ENCODE measurements at places on chromosomes 7 and 10.

DNA sequence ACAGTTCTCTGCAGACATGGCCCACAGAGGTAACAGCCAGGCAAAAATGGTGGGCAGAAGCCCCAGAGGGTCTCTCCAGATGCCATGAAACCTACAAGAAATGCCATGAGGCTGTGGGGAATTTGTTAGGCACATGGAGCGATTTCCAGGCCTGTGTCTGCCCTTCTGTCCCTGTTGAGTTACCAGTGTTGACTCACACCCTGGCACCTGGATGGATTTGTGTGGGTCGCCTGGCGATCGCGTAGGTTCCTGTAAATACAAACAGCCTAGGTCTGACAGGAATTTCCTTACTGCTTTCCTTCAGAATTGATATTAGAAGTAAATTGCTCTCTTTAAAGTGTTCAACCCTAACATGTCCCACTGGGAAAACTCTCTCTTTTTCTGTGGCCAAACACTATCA, 164.9 kb upstream of the EEPD1 start:
- no peak for DNase-seq

GRCh38 chr7:27647046-27647445, 15.6 kb downstream of the HIBADH start:
- no peak for DNase-seq

- no peak for DNase-seq
Measured at GRCh38 chr10:123402656-123403055, 248.5 kb downstream of the BUB3 start.

- DNase-seq, result no peak
Measured at GRCh38 chr10:82497439-82497838, 622.4 kb downstream of the NRG3 start.

- DNase-seq, result no peak
Measured at GRCh38 chr10:99698504-99699080, 33.3 kb downstream of the COX15 start.

GRCh38 chr7:39085590-39086049, 107.9 kb downstream of the POU6F2 start:
- DNase-seq, result no peak

- no peak for DNase-seq
Measured at GRCh38 chr7:40698214-40698920, 563.6 kb downstream of the SUGCT start.

GRCh38 chr10:126058507-126058906, 162.1 kb downstream of the FANK1 start:
- DNase-seq, result no peak
